ENCODE measurements at places on chromosomes 11 and 22.
A peak's percentile ranks its signal among the peaks of the same experiment; 100 is the strongest.

GRCh38 chr22:33110562-33111163 lies 52.5 kb upstream of the SYN3 start:
- DNase-seq: no peak

- no peak for DNase-seq
These were observed 26.7 kb downstream of the CD44 start for GRCh38 chr11:35165423-35166368.

DNA sequence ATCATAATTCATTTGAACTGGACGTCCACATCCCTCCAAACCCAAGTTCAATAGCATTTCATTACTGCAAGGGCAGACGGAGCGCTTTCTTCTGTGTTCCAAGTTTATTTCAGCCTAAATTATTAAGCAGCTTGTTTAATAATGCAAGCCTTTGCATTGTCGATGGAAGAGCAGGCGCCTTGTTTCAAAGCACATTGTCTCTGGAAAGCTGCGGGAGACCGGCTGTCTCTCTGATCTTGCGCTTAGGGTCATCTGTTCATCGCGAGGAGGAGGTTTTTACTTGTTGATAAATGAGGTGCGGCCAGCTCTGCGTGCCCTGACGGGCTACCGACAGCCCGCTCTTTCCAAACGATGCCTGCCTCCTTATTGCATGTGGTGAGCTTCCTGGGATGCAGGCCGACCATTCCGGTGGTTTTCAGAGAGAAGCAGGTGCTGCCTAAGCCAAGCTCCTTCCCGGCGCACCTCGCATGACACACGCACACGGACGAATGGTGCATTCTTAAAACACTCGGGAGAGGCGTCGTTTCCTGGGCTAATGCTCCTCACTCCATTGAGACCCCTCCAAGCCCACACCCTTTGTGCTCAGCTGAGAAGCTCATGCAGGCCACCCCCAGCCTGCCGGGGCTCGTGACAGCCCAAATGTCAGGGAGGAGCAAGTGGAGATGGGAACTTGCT lies 456.9 kb downstream of the BRD1 start:
- no peak for DNase-seq

DNA sequence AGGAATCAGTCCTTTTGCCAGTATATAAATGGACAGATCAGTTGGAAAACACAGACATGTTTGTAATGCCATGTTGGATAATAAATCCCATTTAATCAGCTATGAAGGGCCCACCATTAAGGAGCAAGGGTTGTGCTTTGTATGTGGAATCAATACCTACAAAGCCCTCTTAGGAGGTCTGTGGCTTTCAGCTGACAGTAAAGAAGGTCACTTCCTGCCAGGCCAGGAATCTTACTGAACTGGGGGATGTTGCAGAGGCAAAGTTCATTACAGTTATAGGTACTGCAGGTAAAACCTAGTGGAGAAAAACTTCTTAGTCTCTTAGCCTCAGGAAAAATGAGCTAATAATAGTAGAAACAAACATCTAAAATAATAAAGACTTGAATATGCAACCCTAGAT lies 129.5 kb downstream of the FAM76B start:
- no peak for DNase-seq

- DNase-seq: no peak
These were observed 5.8 kb downstream of the POLDIP3 start for GRCh38 chr22:42608823-42609361.

DNA sequence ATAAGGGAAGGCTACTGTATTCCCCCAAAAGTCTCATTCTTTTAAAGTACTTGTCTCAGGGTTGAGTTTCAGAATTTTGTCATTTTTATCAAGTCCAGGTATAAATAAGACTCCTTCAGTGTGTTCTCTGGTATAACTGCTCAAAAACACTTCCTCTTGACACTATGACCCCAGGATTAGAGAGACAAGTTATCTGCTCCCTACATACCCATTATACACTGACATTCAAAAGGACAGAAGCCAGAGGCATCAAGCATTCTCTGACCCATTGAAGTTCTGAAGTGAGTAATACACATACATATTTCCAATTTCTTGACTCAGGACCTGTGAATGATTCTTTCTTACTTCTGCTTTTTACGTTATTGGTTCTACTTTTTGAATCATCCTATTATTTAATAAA lies 447.8 kb upstream of the CNTN5 start:
- no peak for DNase-seq

- DNase-seq: no peak
These were observed 51.0 kb upstream of the BARX2 start for GRCh38 chr11:129324533-129325175.

DNA sequence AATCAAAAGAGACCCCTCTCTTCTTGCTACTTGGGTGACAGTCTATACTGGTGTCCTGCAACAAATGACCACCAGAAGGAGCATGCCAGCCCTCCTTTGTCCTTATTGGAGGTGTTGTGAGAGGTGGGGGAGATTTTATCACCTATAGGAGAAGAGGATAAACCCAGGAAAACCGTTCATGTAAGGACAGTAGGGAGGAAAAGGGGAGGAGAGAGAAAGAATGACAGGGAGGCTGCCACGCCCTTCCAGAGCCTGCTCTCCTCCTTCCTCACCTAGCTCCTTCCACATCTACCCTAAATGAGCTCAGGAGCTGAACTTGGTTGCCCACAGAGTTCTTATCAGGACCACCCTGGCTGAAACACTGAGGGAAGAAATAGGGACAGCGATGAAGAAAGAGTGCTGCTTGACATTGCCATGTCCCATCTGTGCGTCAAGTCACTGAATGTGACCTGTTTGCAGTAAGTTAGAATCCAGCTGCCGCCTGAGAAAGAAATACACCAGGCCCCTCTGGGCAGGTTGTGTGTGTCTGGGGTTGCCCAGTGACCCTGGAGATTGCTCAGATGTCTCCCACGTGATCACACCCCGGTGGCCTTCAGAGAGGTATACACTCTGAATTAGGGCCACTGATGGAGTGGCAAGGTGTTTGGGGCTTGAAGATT lies 40.4 kb upstream of the ETS1 start:
- no peak for DNase-seq

- no peak for DNase-seq
These were observed 1.8 kb upstream of the MUC2 start for GRCh38 chr11:1072821-1073231.

GRCh38 chr22:38505541-38506117 lies 482 bp downstream of the DDX17 start:
- DNase-seq: no peak

DNA sequence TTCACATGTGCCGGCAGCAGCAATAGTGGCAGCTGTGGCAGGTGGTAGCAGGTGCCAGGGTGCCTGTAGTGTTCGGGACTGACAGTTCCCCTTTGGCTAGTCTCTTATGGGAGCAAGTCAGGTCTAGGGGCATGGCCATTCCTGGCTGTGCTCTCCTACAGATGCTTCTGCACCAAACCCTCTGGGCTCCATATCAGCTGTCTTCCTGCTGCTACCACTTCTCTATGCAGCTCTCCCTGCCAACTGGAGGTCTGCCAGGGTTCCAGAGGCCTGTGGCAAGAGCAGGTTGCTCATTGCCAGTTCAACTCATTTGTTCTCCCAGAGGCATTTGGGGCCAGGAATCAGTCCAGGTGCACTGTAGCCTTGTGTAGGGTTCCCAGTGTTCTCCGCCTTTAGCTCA lies 473.7 kb downstream of the JRKL start:
- no peak for DNase-seq

GRCh38 chr22:25643232-25644000 lies 78.9 kb downstream of the GRK3 start:
- DNase-seq: no peak

- no peak for DNase-seq
These were observed 82.4 kb downstream of the MYEOV start for GRCh38 chr11:69376155-69377028.

- DNase-seq: no peak
These were observed 2.4 kb upstream of the TRIM68 start for GRCh38 chr11:4610258-4610935.

DNA sequence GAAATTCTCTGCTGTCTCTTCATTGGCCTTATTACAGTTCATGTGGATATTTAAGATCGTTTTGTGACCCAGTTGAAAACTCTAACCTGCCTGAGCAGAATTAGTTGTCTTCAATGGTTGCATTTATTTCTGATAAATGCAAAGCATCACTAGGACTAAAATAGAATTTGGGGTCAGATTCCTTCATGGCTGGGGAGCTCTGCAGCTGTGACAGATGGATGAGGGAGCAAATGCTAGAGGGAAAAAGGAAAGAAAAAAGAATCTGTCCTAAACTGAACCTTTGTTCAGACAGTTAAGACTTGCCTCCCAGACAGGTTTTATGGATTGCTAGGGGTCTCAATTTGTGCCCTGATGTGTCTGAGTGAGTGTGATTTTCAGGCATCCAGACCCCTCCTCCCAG lies 113.0 kb downstream of the SYT9 start:
- no peak for DNase-seq

DNA sequence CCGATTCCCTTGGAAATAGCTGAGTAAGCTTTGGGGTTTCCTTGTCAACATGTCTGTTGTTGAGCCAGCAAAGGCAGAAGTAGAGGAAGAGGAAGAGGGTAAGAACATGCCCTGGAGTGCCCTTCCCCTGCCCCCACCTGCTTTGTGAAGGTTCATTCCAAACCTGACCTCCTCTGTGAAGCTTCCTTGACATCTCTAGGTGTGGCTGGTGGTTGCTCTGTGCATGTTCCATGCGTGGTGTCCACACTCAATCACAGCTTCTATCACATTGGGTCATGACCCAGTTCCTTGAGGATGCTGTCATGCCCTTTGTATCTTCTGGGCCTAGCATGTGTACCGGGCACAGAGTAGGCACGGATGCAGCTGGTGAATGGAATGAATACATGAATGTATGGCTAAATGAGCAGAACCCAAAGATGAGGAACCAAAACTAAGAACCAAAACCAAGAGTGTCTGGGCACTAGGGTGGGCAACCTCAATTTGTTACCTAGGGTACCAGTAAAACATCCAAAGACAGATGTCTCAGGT lies 23.7 kb upstream of the FXYD6 start:
- no peak for DNase-seq

DNA sequence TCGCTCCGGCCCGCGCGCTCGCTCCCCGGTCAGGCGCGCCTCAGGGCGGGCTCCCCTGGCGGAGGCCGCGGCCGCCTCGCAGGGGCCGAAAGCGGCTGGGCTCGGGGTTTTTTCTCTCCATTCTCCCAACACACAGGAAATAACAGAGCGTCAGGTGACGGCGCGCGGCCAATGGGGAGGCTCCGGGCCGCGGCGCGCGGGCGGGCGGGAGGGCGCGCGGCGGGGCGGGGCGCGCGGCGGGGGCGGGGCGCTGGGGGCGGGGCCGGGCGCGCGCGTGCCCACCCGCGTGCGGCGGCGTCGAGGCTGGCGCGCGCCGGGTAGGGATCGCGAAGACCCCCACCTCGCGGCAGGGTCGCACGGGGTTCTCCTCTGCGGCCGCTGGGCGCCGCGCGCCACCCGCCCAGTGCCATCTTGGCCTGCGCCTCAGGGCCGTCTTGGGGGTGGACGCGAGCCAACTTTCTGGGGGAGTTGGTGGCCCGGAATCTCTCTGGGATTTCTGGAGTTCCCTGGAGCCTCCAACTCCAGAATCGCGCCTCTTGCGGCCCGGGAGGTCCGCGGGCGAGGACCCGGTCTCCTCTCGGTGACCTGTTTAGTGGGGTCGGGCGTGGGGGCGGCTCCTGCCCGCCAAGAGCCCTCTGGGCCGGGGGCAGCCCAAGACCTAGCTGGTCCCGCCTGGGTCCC lies at the start of gene TCF20:
TSS of gene TCF20 (minus strand) at position 144 of the 681 bp plus-strand sequence. CDS start 55,348 bp downstream, outside the sequence.
- DNase-seq: peak; percentile 59

DNA sequence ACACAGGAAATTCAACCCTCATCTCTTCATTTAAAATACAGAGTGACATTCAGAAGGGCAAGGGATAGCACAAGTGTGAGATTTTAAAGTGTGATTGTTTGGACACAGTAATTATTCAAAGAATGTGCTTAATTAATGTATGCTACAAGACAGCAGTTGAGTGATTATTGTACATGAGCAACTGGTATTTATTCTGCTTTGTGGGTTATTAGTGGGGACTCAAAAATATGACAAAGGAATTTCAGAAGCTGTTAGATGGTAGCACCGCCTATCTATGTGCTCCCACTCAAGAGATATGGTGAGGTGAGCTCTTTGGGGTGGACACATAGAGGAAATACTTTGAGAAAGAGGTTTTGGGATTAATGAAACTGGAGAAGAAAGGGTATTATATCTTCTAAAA lies 5.8 kb upstream of the HBD start:
- DNase-seq: no peak

DNA sequence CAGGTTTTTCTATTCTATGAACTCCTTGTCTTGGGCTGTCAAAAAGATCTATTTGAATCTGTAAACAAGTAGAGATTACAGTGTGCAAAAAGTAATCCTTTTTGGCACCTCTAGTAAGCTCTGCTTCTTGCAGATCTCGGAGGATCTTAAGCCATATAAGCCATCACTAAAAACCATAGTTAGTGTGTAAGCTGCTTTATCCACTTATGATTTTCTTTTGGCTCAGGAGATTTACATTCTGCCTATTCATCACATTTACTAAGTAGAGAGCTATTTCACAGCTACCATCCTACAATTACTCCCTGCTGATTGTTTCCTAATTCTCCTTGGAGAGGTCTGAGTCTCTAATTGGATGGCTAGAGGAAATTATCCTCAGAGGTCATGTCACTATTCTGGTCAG lies 385.7 kb downstream of the AASDHPPT start:
- DNase-seq: no peak

GRCh38 chr11:100545970-100546369 lies 141.1 kb upstream of the ARHGAP42 start:
- no peak for DNase-seq

GRCh38 chr11:110433393-110434333 lies 3.9 kb downstream of the FDX1 start:
- no peak for DNase-seq

DNA sequence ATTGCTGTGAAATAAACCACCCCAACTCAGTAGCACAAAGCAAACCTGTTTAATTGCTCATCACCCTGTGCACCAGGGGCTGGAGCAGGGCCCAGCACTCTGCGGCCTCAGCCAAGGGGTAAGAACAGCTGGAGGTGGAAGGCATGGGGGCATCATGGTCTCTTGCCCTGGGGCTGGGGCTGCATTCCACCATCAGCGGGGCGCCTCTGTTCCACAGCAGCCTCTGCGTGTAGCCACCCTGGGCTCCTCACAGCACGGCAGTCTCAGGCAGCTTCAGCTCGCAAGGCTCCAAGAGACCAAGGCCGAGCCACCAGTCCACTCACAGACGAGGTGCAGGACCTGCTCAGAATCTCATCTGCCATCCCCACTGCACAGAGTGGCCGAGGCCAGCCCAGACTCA lies 630.7 kb downstream of the TBC1D22A start:
- DNase-seq: no peak
